ENCODE measurements at places on chromosomes 6 and 20.

DNA sequence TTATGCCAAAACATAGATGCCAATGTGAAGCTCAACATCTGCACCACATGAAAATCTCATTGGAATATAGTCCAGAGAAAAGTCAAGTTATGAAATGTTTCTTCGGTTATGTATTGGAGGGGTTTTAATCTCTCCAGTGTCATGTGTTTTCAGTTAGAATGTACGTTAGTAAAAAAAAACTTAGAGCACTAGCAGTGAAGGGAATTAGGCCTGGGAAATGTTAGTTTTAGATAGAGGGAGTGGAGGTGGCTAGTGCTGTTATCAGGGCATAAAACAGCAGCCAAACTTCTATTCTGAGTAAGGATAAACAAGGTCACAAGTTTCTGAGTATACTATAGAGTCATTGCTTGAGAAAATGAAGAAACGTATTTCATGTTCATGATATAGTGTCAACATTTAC lies 42.9 kb downstream of the HDGFL1 start:
- no peak for DNase-seq

DNA sequence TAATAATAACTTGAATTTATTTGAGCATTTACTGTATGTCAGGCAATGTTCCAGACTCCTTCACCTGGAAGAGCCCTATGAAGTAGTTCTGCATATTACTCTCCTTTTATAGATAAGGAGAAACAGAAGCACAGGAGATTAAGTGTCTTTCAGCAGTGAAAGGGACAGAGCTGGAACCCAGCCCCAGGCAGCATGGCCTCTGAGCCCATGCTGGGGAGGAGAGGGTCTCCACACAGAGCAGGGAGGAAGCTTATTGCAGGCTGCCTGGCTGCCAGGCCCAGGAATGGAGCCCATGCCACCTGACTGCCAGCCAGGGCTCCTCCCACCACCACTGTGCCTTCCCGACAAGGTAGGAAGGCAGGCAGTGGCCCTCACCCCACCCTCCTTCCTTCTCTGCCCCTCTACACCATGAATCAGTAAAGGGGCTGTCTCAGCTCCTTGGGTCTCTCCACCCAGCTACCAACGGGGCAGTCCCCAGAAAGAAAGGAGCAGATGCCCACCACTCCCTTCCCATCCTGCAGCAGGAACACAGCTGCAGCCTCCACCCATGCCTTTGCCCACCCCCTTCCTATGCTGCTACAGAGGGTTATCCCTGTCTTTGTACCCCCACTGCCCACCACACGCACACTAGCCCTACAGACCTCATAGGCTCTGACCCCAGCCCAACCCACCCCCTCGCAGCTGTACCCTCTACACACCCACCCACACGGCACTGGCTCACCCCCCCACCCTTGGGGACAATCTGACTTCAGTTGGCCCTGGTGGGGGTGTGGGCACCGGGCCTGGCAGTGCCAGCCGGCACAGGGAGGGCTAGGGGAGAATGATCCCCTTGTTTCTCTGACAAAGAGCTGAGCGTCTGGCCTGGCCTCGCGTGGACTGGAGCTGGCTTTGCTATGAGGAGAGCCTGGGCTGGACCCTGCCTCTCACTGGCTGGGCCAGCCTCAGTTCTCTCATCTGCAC lies 41.8 kb downstream of the TFEB start:
- no peak for DNase-seq

DNA sequence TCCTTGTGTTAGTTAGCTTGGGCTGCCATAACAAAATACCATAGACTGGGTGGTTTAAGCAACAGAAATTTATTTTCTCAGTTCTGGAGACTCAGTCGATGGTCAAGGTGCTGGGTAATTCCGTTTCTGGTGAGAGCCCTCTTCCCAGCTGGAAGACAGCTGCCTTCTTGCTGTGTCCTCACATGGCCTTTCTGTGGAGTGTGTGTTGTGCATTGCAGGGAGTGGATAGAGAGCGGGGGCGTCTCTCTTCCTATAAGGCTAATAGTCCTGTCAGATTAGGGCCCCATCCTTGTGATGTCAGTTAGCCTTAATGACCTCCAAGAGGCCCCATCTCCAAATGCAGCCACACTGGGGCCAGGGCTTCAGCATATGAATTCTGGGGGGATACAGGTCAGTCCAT lies 19.2 kb downstream of the CHMP4B start:
- DNase-seq: no peak

DNA sequence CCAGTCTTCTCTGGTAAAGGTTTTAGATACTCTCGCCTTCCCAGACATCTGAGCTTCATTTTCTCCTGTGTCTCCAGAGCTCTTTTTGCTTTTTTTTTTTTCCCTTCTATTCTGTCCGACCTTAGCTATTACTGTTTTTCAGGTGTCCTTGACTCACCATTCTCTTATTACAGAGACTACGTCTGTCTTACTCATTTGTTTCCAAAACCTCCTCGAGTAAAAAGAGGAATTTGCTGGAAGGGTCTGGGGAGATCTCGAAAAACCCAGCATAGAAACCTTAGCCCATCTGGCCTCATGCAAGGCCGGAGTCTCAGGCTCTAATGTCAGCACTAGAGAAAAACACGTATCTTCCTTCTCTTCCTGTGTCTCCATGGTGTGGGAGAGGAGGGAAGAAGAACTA lies 109.2 kb upstream of the CARMIL1 start:
- DNase-seq: no peak

GRCh38 chr6:125533710-125534397 lies 215.6 kb upstream of the HEY2 start:
- no peak for DNase-seq

DNA sequence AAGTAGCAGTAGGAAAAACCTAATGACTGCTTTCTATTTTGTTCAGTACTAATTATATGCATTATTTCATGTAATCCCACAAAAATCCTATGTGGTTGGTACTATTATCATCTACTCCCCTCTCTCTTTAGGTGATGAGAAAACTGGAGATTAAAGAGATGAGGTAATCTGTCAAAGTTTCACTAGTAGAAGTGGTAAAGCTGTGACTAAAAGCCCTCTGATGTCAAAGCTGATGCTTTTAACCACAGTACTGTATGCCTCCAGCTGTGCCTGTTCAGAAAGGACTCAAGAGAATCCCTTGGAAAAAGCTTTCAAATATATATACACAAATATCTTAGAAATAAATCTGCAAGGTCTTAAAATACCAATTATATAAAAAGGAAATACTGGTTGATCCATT lies 38.0 kb downstream of the PHIP start:
- no peak for DNase-seq

GRCh38 chr6:100203400-100203799 lies 209.4 kb upstream of the MCHR2 start:
- DNase-seq: no peak

- DNase-seq: no peak
Observed at GRCh38 chr6:152189736-152190135, 382.3 kb downstream of the ESR1 start.

- DNase-seq: no peak
Observed at GRCh38 chr6:157484181-157484580, 103.2 kb downstream of the ZDHHC14 start.

GRCh38 chr6:95589826-95590570 lies 12.7 kb downstream of the MANEA start:
- DNase-seq: no peak

DNA sequence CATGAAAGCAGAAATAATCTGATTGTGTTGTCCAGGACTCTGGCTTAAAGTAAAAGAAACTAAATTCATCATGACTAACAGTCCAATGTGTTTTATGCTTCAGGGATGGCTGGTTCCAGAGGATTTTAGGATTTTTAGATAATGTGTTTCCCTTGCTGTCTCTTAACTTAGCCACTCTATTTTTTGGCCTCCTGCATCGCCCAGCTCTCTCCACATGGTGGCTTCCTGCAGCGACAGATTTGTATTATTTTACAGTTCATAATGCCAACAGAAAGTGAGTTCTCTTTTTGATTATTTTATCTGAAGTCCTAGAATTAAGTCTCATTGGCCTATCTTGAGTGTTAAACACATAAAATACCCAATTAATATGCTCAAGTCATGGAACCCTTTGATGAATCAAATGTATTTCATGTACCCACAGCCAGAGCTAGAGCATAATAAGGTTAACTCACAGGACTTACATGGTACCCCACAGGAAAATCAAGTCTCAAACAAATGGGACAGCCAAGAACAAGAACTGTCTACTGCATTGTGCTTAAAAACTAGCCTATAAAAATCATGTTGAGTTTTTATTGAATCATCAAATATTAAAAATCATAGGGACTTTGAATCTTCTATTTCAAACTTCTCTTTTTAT lies 582.5 kb downstream of the DOK5 start:
- DNase-seq: no peak

DNA sequence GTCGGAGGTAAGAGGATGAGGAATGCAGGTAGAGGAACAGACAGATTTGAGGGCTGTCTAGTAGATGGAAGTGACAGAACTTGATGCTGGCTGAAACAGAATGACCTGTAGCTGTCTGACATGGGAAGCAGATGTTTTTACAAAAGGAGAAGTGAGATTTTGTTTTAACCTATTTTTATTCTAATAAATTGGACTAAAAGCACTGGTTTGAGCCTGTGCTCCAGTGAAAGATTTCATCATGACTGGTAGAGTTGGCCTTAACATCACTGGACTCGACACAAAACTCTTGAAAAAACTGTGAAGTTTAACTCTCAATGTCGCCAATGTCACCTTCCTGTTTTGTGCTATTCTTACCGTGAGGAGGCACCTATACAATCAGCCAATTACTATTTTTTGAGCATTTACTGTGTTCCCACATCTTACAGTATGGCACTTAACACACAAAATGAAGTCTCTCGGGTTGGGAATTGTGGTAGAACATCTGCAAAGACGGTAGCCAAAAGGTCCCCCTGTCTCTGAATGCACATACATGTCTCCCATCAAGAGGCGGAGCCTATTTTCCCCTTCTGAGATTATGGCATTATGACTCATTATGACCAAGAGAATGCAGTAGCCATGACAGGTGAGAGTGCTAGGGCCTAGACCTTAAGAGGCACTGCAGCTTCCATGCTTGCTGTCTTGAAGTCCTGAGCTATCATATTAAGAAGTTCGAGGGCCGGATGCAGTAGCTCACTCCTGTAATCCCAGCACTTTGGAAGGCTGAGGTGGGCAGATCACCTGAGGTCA lies 93.2 kb downstream of the FOXF2 start:
- no peak for DNase-seq

DNA sequence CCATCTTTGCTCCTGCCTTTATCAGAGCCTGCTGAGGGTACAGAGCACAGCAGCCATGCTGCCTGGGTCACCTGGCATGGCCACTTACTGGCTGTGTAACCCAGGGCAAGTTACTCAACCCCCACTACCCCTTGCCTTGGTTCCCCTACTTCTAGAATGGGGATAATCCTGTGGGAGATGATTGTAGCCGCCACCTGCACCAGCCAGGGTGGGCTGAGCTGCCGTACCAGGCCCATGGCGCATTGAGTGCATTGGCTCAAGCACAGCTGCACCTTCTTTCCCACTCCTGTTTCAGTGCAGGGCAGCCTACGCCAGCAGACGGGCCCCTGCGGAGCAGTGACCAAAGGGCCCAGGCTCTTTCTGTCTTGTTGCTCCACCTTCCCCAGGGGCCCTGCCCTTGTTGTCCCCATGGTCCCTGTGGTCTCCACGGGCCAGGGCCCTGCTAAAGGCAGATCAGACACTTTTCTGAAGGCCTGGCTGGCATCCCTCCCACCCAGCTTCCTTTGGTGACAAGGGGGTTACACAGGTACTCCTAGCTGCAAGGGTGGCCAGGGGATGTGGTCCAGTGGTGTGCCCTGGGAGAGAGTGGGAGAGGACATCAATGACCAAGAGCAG lies 159.4 kb upstream of the MLN start:
- DNase-seq: no peak

DNA sequence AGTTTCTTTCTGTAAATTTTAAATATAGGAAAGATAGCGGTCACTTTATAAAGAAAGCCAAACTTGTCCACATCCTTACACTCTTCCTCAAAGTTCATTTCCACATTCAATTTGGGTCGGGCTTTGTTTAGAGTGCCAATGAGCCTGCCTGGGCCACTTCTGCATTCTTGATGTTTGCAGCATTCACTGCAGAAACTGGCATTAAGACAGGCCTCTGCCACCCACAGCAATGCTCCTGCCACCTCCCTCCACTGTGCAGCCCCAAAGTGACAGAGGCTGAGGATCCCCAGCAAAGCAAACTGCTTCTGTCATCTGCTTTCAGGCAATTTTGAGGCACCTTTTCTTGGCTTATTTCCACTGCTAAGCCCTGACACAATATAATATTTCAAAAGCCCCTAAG lies 61.2 kb downstream of the TNFAIP3 start:
- no peak for DNase-seq

DNA sequence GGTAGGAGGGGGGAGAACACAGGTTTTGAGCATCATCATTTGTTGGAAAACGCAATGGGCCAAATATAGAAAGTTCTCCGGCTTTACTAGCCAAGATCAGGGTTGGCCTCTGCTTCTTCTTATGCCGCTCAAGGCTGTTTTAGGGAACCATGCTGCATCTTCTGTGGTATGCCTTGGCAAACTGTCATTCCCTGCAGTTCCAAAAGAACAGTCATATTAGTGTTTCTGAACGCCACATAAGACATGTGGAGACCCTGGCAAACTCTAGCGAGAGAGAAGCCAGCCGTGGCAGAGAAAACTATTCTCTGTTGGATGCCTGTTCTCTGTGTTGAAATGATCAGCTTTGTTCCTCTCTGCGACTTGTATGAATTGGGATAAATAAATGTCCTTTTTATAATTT lies 10.8 kb downstream of the ACTR5 start:
- no peak for DNase-seq

DNA sequence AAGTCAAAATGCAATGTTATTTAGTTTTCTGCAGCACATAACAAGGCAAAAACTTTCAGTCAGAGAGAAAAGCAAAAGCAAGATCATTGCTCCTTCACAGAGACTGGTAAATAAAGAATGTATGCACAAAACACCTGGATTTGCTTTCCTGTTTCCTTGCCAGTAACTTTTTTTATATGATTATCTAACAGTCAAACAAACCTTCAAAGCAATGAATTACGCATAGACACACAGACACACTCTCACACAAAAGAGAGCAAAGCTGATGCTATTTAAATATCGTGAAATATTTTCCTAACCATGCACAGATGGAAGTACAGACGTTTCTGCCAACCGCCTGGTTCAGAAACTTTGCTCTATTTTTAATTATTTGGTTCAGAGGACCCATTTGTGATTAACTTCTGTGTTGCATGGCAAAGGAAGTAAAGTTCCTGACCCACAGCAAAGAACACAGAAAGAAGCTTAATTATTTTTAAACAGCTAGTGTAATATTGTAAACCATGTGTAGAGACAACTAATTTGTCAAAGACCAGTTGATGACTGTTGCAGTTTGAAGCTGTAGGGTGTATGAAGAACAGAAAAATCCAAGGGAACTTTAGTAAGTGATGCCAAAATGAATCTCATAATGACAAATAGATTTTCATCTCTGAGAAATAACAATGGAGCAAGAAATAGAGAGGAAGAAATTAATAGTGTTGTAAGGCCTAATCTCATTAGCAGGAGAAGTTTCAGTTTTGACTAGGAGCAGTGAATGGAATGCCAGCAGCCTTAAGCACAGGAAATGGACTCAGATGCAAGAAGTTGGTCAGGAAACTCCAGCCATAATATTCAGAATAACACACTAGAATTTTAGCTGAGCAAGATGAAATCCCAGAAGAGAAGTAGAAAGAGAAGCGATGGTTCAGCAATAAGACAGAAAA lies 24.1 kb downstream of the ATXN1 start:
- DNase-seq: no peak

GRCh38 chr6:29483186-29483585 lies 4.6 kb downstream of the MAS1L start:
- no peak for DNase-seq

- no peak for DNase-seq
Observed at GRCh38 chr6:75532521-75532920, 38.9 kb upstream of the FILIP1 start.

- no peak for DNase-seq
Observed at GRCh38 chr6:63530182-63530581, 42.1 kb upstream of the LOC128125822 start.

Data from HuH-7 (cell line).